Mesenteric fat pad (tissue), 1 donor: ENCODE measurements at places on chromosomes 6 and 20. TPM values are rescaled to one million over a fixed set of nuclear protein-coding genes. Genes with fewer than 3 reads are reported as not detected.

- no peak for DNase-seq
These were observed 323.3 kb downstream of the BMP2 start for GRCh38 chr20:7090811-7091210.

Gene SLC22A7
- total RNA-seq = not detected

- DNase-seq = no peak
These were observed 21.3 kb downstream of the CD40 start for GRCh38 chr20:46139266-46139889.

DNA sequence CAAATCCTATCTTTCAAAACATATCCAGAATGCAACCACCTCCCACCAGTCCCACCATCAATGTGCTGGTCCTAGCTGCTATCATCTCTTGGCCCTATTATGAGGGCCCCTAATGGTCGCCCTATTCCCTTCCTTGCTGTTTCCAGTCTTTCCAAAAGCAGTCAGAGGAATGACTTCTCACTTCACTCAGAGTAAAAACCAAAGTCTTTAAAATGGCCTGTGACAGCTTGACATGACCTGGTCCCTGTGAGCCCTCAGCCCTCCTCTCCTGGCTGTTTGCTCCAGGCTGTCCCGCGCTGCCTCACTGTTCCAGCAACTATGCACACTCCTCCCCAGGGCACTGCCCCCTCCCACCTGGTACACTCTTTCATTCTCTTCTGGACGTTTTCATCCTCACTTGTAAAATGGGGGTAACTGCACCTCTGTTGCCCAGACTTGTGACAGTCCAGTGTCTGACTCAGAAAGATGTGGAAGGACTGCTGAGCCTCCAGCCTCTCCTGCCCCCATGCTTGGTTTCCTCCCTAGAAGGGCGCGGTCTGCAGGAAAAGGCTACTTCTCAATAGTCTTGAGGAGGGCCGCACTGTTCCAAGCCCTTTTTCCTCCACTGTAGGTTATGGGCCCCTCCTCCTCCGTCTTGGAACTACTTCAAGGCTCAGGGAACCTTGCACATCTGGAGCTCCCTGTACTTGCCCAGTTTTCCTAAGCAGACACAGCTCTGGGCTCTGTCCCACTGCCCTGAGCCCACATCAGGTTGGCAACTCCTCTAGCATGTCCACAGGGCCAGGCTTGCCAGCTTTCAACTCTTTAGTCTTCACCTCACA is 64.7 kb downstream of the MYH7B start:
- DNase-seq = peak; percentile 85

Gene DTNBP1
- total RNA-seq = 21.9 TPM

DNA sequence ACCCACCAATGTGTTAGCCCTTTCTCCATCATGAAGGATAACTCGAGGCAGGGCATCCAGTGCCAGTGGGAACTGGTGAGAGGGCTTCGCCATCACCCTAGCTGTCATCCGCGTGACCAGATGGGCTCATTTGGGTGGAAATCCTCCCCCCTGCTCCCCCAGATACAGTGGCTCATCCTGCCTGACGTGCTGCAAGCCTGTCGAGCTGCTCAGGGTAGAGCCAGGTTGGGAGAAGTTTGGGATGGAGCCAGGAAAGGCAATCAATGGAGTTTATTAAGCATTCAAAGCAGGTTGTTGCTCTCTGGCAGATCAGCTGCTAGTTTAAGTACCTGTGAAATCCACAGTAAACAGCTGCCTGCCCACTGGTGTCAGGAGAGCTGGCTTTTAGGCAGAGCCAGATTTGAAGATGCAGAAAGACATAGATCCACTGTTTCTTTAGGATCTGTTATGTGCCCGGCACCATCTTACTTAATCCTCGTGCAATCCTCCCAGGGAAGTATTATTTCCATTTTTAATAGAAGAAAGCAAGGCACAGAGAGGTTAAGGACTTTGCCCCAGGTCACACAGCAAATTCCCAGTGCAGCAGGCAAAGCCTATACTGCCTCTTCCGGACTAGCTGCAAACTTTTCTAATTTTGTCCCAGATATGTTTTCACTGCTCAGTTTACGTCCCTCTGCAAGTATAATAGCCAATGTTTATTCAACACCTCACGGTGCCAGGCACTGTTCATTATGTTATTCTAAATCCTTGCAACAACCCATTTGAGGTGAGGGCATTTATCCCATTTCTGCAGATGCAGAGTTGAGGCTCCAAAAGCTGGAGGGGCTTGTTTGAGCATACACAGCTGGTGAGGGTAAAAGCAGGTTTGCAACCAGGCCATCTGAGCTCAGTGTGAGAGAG is 54.1 kb upstream of the KCNG1 start:
- no peak for DNase-seq

- DNase-seq = no peak
These were observed 114.2 kb downstream of the COL12A1 start for GRCh38 chr6:75091467-75092190.

GRCh38 chr6:31058128-31058894 is 48.0 kb downstream of the MUC22 start:
- DNase-seq = no peak

- no peak for DNase-seq
These were observed 21.4 kb upstream of the CARMIL1 start for GRCh38 chr6:25257686-25258348.

Gene TGM2
- 131 TPM for total RNA-seq

- DNase-seq = no peak
These were observed 365.8 kb downstream of the BCKDHB start for GRCh38 chr6:80472271-80472670.

DNA sequence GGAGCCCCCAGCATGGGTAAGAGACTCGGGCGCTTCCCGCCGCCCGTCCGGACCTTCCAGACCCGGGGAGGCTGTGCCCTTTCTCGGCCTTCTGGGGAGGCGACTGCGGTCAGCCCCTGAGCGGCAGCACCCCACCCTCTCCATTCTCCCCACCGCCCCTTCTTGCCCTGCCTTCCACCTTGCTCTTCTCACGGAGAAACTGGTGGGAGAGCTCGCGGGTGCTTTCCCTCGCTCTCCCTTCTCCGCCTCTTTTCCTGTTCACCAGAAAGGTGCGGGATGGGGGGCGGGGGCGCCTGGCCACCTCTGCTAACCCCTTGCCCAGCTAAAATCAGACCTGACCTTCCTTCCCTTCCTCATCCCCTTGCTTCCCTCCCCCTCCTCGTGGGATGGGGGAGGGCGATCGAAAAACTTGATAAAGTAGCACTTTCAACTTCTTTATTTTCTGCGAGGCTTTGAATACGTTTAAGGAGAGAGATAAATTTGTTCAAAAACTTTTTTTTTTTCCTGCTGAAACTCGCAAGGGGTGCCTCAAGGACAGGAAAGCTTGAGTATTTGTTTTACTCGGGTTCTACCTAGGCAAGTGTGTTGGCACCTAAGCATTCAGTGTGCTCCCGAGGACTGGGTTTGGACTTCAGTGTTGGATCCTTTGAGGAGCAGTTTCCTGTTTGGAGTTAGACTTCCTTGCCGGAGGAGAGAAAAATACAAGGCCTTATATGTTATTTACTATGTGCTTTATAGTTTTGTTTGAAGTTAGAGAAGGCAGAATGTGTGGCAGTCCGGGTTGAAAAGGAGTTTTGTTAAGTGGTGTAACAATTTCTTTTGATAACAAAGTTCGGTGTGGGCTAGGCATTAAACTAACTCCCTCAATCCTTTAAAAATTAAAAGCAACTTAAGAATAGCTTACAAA is 897 bp downstream of the CD2AP start:
- no peak for DNase-seq

- DNase-seq = no peak
These were observed 113.5 kb downstream of the SLC22A3 start for GRCh38 chr6:160461641-160462040.

DNA sequence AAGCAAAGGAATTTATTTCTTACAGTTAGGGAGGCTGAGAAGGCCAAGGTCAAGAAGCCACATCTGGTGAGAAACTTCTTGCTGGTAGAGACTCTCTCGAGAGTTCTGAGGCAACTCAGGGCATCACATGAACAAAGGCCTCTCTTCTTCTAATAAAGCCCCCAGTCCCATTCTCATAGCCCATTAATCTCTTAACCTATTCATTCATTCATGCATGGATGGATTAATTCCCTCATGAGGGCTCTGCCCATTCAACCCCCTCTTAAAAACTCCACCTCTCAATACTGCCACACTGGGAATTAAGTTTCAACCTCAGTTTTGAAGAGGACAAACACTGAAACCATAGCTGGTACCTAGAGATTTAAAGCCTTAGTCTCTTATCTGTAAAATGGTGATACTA is 217.9 kb upstream of the SPTLC3 start:
- DNase-seq = no peak

Gene TREML2
- 1.0 TPM for total RNA-seq

Gene SSTR4
- total RNA-seq = not detected

DNA sequence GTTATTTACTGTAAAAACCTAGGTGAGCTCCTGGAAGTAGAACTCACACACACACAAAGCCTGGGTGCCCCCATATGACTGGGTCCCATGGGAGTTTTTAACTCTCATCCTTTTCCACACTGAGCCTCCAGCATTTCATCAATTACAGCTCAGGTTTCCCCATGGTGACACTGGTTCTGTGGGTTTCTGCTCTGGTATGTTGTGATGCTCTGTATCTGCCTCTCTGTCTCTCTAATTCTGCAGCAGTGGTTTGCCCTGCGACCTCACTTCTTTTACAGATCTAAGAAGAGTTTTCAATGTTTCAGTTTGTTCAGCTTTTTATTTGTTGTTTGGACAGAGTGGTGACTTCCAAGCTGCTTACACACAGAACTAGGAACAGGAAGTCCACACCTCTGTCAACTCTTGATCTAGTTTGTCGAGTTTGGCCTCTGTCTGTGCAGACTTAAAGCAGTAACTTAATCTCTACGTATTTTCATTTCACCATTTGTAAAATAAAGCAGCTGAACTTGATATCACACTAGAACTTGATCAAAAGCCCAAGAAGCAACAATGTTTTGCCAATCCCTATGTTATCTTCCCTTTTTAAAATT is 554.3 kb downstream of the EPHA7 start:
- no peak for DNase-seq

DNA sequence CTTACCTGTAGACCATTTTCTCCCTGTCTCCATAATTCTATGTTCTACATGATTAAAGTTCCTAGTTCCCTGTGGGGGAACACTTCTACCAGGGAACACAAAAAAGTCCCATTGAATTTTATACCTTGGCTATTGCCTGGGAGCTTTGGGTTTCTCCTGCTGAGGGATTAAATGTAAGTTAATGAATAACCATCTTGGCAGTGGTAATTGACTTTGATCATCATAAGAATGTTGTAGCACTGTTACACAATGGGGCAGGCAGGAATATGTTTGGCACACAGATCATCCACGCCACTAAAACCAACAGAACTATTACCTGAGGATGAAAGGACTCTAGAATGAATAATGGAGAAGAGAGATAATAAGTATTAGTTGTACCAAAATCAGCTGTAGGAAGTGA is 1106.2 kb upstream of the GJE1 start:
- no peak for DNase-seq

DNA sequence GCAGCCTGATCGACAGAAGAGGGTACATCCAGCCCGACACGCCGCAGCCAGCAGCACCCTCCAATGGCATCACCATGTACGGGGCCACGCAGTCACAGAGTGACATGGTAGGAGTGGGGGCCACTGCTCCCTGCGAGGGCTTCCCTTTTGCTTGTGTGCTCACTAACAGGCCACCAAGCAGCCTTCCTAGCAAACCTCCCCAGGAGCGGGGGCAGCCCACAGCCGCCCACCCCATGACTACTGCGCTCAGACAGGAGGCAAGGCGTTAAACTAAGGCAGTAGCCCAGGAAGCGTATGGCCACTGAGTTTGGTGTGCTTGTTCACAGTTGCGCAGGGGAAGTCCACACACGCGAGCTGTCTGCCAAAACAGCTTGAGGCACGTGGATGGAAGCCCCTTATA is 169.5 kb upstream of the SNX9 start:
- DNase-seq = peak; percentile 65

DNA sequence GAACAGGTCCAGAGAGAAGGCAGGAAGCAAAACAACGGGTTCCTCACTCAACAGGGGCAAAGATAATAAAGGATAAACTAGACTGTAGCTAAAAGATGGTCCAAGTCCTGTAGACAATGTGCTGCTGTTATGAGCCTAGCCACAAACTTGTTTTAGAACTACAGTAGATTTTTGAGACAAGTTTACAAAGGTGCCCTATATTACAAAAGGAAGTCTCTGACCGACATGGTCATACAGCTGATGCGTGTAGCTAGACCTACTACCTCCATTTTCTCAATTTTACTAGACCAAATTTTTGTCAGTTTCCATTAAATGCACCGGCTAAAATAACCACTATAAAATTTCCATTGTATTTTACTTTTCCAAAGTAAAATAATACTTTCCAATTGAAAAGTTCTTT is 11.9 kb downstream of the FAM8A1 start:
- no peak for DNase-seq

DNA sequence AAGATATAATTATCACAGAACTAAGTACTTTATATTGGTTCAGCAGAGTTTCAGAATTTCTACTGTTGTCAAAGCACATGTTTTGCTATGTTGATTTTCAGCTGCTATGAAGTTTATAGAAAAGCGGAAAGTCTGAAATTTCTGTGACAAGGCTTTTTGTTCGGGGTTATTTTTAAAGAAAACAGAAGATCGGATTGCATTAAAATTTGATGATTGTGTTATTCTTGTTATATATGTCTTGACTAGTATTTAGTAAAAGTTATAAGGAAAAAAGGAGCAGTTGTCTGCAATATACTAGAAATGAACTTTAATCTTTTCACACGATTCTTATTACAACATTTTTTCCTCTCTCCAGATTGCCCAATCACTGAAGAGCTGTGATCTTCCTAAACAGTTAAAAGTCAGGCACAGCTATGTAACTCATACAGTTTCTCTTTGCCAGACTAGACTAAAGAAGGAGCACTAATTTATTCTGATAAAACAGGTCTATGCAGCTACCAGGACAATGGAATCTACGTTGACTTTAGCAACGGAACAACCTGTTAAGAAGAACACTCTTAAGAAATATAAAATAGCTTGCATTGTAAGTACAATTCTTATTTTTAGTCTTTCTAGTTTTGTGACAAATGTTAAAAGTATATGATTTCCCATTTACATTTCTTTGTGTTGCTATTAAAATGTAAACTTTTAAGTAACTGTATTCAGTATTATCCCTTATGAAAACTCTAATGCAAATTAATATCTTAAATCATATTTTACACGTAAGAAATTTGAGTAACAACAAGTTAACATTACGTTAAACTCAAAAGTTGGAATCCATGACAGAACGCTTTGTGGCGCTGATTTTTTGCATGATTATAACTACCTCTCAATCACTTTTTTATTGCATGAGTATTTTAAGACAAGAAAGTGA is at the start of gene ENPP3:
Gene ENPP3, plus strand, starts transcription at position 423 of the 913 bp plus-strand sequence. Its CDS starts 83 bp downstream, at position 506.
- no peak for DNase-seq

GRCh38 chr6:149035766-149036165 is 281.7 kb upstream of the TAB2 start:
- no peak for DNase-seq
